CD4-positive, alpha-beta T cell (primary cell): ENCODE measurements at places on chromosomes 1 and 21.

DNA sequence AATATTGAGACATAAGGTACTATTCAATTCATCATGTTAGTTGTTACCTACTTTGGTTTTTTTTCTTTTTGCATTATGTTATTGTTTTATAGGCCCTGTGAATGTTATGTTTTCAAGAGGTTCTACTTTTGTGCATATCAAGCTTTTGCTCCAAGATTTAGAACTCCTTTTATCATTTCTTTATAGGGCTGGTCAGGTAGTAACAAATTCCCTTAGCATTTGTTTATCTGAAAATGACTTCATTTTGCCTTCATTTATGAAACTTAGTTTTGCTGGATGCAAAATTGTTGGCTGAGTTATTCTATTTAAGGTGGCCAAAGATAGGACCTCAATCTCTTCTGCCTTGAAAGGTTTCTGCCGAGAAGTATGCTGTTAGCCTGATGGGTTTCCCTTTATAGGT is 21.3 kb upstream of the MAB21L3 start:
- DNase-seq, result no peak

GRCh38 chr1:47474278-47475193 is 36.7 kb downstream of the FOXD2 start:
- DNase-seq, result no peak

DNA sequence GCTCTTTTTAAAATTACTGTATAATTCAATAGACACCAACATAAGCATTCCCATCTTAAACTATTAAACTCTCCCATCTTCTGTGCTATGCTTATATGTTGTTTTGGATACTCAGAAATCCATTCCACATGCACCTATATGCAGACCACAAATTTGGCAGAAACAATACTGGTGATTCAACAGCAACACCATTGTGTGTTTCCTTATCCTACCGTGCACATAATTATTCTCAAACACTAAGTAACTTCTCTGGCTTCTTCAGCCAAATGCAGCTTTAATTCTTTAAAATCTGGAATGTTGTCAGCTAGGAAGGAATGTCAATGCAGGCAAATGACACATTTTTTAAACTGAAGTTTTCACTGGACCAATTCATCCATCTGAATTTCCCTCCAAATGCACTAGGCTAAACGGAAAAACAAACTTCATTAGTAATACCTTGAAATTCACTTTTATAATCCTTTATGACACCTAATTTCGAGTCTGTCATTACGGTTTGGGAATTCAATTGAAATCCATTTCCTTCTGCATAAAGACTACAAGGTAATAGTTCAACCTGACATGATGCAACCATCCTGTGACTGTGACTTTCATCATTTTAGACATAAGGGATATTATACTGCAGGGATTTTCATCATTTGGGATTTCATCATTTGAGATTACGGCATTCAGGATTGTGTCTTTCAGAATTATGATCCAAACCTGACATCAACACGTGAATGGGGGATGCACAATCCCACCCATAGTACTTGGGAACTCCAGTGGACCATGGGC is 308.5 kb downstream of the LTN1 start:
- DNase-seq, result no peak

- DNase-seq, result no peak
These were observed 914 bp upstream of the ADGRB2 start for GRCh38 chr1:31765041-31765467.
